ENCODE measurements at places on chromosomes 7 and 10. TPM values are rescaled to one million over a fixed set of nuclear protein-coding genes. Genes with fewer than 3 reads are reported as not detected.

GRCh38 chr10:67438605-67439304, 257.2 kb downstream of the CTNNA3 start:
- DNase-seq: no peak

DNA sequence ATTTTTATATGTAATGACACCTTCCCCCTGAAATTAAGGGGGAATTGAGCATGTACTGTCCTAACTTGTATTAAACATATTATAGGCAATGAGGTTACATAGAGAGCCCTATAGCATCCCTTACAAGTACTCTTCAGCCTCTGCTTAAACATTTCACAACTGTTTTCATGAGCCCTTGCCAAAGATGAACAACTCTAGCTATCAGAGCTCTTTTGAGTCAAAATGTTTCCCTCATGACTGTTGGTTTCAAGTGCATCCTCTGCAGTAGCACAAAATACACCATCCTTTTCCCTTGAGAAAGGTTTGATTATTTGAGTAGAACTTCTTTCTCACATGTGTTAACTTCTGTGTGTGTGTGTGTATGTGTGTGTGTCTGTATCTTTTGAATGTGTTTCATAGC, 1157.6 kb upstream of the CELF2 start:
- DNase-seq: no peak

DNA sequence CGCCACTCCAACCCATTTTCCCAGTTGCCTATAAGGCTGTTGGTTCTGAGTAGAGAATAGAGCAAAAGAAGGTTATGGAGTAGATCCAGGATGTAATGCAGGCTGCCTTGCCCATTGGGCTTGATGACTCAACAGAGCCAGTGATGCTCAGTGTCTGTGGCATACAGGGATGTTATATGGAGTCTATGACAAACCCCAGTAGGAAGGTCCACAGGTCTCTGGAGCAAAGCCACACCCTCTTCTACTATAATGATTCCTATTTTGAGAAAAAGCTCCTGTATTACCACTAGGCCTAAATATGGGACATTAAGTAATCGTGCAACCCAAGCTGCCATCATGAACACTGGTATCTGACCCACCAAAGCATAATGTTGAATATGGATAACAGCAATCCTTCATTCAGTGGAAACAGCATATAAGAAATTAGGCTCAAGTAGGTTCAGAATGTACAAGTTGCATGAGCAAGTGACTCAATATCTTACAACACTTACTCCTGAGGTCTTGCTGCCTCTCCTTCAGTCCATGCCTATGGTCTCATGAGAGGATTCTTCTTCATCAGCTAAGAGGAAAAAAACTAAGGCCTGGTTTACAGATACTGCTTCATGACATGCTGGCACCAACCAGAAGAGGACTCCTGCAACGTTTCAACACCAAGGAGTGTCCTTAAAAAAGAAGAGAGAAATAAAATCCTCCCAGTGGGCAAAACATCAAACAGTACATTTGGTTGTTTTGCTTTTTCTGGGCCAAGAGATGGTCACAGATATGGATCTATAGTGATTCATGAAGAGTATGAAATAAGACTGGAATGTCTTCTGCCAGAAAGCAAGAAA, 14.8 kb upstream of the FHIP2A start:
- DNase-seq: no peak

DNA sequence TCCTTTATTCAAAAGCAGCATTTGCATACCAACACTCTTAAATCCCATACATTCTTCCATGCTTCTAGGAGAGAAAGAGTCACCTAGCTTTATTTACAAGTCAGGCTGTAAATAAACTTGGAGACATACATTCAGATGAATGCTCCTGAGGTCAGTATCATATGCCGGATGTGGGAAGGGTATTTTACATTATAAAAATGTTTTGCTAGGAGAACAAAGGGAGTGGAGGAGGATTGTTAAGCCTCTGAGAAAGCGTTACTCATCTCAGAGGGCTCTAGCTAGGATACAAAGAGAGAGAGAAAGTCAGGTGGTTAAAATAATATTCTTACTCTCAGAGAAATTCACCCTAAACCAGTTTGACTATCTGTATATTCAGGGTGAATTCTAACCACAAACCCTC, 300.9 kb upstream of the NPSR1 start:
- DNase-seq: no peak

DNA sequence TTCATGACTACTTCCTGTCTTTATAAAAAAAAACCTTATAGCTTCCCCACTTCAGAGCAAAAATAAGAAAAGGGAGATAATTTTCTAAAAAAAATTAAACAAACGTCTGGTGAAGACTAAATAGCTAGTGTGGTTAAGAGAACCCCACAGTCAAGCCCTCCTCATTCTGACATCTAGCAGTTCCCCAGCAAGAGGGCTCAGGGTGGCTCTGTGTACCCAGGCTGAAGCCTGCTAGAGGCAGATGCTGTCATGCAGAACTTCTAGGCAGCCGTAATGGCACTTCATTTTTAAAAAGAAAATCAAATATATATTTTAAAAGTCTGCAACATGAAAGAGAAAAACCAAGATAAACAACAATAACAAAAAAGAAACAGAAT, 223.1 kb upstream of the KLF14 start:
- no peak for DNase-seq

DNA sequence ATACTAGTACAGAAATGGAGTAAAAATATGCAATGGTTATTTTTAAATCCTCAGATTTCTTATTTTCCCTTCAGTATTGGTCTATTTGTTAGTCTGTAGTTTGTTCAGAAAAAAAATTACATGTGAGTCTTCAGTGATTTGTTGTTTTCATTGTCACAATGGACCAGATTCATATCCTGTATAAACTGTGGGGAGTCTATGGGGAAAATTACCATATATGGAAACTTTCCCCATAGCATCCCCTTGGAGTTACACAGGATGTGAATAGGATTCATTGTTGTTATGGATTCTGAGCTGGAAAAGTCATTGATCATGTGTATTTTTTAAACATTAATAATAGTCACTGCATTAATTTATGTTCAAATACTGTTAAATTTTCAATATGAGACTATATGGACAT, 72.6 kb downstream of the ST7 start:
- no peak for DNase-seq

- DNase-seq: no peak
Measured at GRCh38 chr7:2509298-2509906, 10.2 kb upstream of the LFNG start.

- no peak for DNase-seq
Measured at GRCh38 chr10:14131261-14131960, 199.3 kb downstream of the FRMD4A start.

- DNase-seq: no peak
Measured at GRCh38 chr7:32574626-32575025, 79.3 kb downstream of the AVL9 start.

JCAD gene
- not detected for total RNA-seq

GPC2 gene
- 4.3 TPM for total RNA-seq

GIMAP8 gene
- total RNA-seq: 8.7 TPM

All from activated CD8-positive, alpha-beta T cell treated with anti-CD3 and anti-CD28 coated beads for 36 hours (primary cell).